NT2/D1 (cell line): ENCODE measurements at places on chromosomes 7 and 10.

DNA sequence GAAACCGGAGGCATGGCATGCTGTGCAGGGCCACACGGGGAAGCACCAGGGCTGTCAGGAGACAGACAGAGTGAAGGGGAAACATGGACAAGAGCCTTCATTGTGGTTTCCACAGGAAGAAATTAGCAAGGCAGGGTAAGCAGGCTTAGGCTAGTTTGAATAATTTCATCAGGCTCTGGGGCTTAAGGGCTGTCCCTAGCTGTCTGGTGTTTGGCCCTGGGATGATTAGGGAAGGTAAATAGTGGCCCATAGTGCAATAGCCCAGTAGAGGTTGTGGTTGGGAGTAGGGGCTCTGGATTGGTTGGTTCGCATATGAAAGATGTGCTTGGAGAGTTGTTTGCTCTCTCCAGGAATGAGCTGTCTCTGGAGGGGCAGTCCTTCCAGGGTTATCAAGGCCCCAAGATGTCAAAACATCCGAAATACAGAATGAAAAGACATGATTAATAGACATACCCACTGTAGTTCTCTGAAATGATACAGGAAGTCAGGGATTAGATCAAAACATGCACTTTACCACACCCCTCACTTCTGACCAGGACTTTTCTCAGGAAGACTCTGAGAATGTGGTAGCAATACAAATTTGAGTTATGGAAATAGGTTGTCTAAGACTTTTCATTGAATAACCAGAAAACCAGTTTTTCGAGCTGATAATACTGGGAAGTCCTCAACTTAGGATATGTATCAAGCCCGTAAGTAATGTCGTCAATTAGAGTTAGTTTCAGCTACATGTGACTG, 224.9 kb upstream of the NFE2L3 start:
- no peak for DNase-seq

- no peak for DNase-seq
Measured at GRCh38 chr7:90709501-90710465, 113.7 kb downstream of the CDK14 start.

- no peak for DNase-seq
Measured at GRCh38 chr10:130713731-130714130, 577.5 kb downstream of the GLRX3 start.

DNA sequence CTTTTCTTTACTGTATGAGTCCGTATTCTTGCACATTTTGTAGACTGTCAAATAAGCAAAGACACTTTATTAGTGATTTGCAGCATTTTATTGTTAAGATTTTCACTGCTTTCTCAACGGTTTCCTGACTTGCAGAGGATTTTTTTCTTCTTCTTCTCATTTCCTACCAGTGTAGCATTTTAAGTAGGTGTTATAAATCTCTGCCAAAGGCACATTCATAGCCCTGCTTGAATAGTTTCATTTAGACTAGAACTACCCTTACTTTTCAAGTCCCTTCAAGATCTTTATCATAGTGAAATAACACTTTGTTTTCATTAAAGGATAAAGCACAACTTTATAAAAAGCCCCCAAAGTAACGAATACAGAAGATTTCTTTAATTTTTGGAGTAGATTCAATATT, 271.4 kb downstream of the TSPAN12 start:
- DNase-seq: no peak

GRCh38 chr7:50674896-50675835, 107.5 kb downstream of the GRB10 start:
- DNase-seq: no peak

DNA sequence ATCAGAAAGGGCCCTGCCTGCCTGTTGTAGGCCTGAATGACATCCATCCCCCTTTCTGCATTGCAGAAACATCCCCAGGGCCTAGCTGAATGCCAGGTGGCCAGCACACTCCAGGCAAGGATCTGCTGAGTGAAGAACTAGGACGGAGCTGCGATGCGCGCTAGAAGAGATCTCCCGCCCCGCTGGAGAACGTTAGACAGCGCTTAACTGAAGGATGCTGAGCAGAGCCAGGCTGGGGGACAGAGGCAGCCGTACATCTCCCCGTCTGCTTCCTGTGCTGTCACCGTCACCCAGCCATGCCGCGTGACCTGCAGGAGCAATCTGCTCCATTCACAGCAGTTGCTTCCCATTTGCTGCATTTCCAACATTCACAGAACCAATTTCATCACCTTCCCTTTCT, 73.3 kb downstream of the FAM53B start:
- DNase-seq: no peak

DNA sequence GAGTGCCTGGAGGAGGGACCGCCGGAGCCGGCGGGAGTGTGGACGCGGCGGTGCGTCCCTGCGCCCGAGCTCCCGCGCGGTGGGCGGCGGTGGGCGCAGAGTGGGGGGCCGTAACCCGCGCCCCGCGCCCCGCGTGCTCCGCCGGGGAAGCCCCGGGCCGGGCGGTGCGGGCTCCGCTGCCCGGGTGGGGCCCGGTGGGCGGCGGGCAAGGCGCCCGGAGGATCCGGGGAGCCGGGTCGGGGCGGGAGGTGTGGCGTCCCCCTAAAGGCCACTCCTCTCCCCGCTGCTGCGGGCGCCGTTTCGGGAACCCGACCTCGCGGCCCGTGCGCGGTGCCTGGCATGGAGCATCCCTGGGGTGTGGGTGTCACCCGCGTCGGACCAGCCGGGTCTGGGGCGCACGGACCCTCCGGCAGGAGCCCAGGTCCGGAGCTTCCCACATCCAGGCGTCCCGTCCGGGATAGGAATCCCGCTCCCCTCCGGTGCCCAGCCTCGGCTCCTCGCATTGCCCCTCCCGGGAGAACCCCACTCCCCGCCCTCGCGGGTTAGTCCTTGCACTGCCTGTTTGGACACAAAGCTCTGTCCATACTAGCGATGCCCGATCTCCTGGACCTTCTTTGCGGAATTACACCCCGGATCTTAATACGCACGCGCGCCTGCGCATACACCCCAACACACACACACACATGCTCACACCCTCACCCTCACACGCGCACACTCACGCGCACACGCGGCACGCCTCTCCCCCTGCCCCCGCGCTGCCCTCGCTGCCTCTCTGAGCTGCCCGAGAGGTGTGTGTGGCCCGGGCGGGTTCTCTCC, 723 bp downstream of the MTURN start:
- no peak for DNase-seq

- no peak for DNase-seq
Measured at GRCh38 chr10:13672548-13672947, 85.8 kb downstream of the PRPF18 start.

GRCh38 chr10:132693676-132694075, 92.3 kb downstream of the NKX6-2 start:
- DNase-seq: no peak

GRCh38 chr10:43193496-43194080, 55.3 kb downstream of the CSGALNACT2 start:
- DNase-seq: no peak

GRCh38 chr7:140981951-140982350, 32.8 kb downstream of the MRPS33 start:
- no peak for DNase-seq

DNA sequence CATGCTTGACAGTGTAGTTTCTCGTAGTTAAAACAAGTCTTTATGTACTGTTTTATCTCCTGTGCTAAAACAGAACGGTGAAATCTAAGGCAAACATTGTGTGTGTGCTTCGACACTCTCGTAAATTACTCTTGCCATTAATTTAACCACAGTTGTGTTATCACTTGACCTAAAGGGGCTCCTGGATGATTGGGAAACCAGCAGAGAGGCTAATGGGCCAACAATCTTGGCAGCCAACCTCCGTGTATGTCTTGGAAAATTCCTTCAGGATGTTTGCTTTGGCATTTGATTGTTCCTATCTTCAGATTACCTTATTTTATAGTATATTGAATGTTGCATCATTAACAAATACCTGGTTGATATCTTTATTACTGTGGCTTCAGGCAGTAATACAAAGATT, 409.5 kb downstream of the SDK1 start:
- DNase-seq: no peak

DNA sequence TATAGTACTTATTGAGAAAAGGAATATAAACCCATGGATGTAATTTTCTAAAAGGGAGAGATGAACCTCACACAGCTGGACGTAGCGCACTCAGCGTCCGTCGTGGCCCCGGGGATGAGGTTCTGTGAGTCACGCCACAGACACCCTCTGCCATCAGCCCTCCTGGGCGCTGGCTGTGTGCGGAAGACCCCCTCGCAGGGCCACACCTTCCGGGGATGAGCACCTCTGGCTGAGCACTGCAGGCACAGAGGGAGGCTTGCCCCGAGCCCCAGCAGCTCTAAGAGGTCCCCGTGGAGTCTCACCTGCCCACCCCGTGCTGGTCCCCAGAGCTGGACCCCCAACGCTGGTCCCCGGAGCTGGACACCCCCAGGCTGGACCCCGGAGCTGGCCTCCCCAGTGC, 215.8 kb downstream of the PTPRN2 start:
- no peak for DNase-seq

GRCh38 chr10:114691442-114691941, 33.4 kb upstream of the ABLIM1 start:
- DNase-seq: no peak

GRCh38 chr10:105834261-105835059, 1193.4 kb downstream of the SORCS3 start:
- no peak for DNase-seq

GRCh38 chr10:11118686-11119085, 101.0 kb downstream of the CELF2 start:
- no peak for DNase-seq
